Stimulated activated CD8-positive, alpha-beta memory T cell treated with anti-CD3 and anti-CD28 coated beads, Interleukin-12 subunit alpha, Interleukin-12 subunit beta, amount 100 ng/mL, for 4 hours (primary cell): ENCODE measurements at places on chromosomes 3 and 15.
A peak's percentile ranks its signal among the peaks of the same experiment; 100 is the strongest.

DNA sequence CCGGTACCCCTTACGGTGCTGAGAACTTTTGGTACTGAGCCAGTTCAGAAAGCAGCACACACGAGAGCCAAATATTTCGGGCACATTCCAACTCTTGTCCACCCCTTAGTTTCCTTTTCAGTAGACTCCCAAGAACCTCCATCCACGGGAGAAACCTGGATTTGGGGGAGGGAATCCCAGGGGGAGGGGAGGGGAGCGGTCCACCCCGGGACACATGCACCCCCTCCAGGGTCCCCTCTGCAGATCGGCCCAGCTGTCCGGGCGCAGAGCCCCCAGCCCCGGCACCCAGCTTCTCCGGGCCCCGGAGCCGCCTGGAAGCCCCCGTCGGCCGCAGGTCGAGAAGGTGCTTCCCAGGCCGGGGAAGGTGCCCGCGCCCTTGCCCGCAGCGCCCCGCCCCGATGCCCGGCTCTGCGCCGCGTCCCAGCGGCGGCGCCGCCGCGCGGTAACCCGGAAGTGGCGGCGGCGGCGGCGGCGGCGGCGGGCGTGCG is 455 bp upstream of the ABHD17C start:
- peak; percentile 8 for DNase-seq

- no peak for DNase-seq
Observed at GRCh38 chr3:79339846-79340245, 428.0 kb downstream of the ROBO1 start.

DNA sequence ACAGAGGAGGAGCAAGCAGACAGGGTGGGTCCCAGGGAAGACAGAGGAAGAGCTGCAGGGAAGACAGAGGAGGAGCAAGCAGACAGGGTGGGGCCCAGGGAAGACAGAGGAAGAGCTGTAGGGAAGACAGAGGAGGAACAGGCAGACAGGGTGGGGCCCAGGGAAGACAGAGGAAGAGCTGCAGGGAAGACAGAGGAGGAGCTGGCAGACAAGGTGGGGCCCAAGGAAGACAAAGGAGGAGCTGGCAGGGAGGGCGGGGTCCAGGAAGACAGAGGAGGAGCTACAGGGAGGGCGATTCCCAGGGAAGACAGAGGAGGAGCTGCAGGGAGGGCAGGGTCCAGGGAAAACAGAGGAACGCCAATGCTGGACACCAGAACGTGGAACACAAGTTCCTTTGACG is 66.5 kb downstream of the PLXNA1 start:
- DNase-seq, result no peak

- no peak for DNase-seq
Observed at GRCh38 chr3:118110211-118110610, 924.4 kb downstream of the IGSF11 start.

DNA sequence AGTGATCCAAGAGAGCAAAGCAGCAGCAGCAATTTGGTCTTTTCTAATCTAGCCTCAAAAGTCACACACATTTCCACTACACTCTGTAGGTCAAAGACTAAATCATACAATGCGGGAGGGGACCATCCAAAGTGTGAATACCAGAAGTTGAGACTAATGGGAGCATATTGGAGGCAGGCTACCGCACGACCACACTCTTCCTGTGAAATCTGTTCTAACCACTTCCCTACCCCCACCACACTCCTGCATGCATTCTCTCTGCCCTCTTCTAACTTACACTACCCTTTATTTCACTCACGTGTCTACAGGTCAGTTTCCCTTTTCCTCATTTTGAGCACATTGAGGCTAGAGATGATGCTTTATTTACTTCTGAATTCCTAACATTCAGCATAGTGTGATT is 23.7 kb upstream of the PRTG start:
- no peak for DNase-seq

DNA sequence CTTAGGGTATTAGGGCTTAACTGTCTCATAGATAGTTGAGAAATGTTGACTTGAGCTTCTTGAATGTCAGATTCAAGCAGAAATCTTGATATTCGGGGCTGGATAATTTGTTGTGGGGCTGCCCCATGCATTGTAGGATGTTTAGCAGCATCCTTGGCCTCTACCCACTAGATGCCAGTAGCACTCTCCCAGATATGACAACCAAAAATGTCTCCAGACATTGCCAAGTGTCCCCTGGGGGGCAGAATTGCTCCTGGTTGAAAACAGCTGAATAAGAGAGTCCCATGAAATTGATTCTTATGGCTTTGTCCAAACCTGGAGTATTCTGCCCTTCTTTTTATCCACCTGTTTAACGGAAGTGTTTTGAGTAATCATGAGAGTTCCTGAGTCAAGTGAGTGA is 15.9 kb upstream of the LCMT2 start:
- no peak for DNase-seq

- DNase-seq, result no peak
Observed at GRCh38 chr3:190972840-190973270, 110.4 kb upstream of the GMNC start.

DNA sequence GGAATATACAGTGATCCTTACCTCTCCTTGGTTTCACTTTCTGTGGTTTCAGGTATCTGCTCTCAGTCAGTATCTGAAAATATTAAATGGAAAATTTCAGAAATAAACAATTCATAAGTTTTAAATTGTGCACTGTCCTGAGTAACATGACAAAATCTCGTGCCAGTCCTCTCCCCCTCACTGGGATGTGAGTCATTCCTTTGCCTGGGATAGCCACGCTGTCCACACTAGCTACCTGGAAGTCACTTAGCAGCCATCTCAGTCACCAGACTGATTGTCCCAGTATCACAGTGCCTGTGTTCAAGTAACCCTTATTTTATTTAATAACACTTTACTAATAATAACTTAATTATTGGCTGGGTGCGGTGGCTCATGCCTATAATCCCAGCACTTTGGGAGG is 15.3 kb upstream of the KLHL25 start:
- no peak for DNase-seq

DNA sequence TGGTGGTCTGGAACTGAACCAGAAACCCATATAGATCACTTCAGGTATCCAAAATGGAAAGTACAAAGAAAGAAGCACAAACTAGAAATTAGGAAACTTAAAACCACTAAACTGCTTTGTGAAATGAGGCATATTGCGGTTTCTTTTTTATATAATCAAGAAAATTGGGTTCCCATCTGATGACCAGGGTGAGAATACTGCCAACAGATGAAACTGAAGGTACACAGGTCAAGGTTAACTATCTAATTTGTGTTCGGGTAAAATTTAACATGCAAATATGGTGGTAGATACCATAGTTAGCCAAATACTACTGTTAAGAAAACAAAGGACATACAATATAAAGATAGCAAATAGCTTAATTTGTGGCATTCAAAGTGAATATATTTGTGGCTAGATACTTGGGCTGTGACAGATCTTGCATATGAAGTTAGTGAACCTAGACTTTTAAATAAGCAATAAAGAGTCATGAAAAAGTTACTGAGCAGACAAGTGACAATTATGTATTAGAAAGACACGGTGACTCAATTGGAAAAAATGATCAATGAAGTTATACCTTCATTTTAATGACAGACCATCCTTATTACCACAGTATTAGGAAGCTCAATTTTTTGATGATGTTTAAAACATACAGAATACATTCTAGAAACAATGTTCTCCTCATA is 127.4 kb downstream of the NR2E3 start:
- no peak for DNase-seq

DNA sequence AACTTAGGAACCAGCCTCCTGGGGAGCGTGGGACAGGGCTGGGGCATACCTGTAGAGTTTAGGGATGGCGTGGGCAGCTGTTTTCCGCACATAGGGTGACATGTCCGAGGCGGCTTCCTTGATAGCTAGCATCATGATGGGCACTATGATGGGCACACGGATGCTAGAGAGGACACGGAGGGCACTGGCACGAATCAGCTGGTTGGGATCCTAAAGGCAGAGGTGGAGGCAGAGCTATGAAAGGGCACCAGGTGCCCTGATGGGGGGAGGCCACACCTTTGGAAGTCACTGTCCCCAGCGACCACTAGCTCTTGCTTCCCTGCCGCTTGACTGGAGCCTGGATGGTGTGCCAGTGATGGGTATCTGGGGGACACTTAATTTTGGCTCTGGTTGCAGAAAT is 28.3 kb downstream of the AP3B2 start:
- no peak for DNase-seq

DNA sequence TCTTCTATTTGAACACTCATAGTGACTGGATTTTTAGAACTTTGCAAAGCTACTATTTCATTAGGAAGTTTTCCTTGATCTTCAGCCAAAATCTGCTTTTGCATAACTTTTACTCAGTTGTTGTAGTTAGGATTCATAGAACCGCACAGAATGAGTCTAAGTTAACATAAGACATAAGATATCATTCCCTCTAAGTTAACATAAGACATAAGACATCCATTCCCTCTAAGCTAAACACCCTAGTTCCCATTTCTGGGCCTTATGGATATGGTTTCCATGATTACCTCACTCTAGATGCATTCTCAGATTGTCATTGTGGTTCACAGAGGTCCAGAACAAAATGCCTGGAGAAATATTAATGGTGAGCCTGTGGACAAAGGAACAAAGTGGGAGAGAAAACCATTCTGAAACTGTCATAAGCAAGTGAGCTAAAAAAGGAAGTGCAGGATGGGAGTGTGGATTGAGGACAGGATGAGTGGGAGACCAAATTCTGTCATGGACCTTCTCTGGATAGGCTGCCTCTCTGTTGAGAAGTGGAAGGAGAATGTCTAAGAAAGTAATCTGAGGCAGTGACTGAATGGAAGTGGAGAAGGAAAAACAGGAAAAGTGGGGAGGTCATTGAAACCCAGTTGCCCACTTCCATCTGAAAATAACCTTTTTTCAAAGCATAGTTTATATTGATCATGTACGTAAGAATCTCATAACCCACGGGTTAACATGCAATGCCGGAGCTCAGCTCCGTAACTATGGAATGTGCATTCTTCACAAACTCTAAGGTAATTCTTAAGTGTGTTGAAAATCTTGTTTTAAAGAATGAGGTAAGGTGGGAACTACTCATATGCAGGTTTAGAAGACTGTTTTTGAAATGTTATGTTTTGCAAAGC is 37.4 kb upstream of the SECISBP2L start:
- DNase-seq, result no peak

GRCh38 chr3:86934851-86935250 is 56.1 kb downstream of the VGLL3 start:
- DNase-seq, result no peak

DNA sequence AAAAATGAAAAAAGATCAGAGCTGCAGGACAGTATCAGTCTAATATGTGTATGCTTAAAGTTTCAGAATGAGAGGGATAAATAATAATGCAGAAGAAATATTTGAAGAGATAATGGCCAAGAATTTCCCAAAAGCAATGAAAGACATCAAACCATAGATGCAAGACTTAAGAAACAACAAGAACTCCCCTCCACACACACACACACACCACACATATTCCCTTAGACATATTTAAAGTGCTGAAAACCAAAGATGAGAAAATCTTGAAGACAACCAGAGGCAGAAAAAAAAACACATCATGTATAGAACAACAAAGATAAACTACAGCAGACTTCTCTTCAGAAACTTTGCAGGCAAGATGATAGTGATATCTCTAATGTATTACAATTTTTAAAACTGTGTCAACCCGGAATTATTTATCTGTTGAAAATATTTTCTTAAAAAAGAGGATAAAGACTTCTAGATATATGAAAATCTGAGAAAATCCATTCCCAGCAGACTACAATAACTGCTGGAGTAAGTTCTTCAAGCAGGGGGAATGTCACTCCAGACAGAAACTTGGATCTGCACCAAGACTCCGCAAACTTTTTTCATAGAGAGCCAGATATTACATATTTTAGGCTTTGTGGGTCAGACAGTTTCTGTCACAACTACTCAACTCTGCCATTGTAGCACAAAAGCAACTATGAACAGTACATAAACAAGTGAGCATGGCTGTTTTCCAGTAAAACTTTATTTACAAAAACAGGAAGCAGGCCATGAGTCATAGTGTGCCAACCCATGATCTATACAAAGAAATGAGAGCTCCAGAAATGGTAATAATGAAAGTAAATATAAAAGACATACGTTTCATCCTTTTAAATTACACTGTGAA is 223.4 kb upstream of the CGNL1 start:
- no peak for DNase-seq
